ENCODE measurements at places on chromosomes 3 and 15.

- no peak for DNase-seq
Measured at GRCh38 chr3:56459719-56460118, 8.5 kb downstream of the ERC2 start.

- no peak for DNase-seq
Measured at GRCh38 chr15:79834495-79834894, 62.3 kb downstream of the MTHFS start.

DNA sequence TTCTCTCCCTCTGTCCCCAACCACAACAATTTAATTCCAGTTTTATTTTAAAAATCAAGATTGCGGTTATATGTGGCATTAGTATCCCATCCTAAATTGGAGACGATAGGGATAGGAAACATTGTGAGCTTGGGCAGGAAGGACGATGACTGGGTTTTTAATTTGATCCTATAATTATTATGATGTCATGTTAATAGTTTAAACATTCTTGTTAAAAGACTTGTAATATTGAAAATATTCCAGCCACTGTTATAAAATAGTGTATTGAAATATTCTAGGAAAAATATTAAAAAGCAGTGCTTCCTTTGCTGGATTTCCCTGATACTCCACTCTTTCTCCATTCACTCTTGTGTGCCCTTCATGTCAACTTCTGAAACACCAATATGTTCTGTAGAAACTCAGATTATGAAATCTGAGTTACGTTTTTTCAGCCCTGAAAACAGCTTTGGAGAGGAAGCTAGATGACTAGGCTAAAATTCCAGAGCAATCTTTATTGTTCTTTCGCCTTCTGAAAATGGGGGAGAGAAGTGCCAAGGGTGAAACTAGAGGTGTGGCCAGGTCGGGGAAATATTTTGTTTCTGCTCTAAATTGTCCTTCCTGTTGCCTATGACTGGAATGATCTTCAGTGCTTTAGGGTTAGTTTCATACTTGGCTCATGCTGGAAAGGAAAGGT is 46.1 kb upstream of the MAP3K13 start:
- no peak for DNase-seq

DNA sequence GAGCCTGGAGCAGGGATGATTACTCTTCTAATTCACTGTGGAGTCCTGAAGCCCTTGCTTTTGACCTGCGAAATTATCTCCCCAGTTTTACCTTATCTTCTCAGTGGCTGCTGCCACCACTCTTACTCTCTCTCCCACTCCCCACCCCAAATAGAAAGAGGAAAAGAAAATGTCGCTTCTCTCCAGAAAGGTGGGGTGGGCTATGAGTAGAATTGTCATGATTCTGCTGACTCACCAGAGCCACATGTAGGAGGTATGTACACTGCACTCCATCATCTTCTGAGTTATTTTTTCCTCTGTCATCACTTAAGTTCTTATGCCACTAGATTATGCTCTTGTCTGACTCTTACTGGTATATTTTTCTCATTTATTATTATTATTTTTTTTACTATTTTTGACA is 43.9 kb upstream of the TMEM158 start:
- no peak for DNase-seq

DNA sequence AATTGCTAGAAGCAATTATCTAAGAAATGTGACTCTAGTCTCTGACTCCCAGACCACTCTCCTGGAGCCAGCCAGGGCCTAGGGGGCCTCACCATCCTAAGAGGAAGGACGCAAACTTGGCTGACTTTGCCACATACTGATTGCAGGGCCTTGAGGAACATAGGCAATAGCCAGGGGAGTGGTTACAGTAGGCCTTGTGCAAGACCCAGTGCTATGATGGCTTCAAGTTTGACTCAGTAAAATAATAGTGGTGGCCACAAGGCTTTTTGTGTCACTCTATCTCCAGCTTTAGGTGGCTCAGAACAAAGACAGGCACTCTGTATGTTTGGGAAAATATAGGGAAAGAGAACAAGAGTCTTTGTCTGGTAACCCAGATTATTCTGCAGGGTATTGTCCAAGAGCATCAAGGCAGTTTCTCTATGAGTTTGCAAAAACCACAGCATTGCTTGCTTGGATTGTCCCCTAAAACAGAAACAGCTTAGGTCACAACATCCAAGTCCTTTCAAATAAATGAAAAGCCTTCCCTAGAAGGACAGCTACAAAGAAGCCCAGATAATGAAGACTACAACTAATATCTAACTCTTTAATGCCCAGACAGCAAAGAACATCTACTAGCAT is 631.5 kb downstream of the PYDC2 start:
- no peak for DNase-seq

GRCh38 chr3:176951144-176951543 is 246.1 kb downstream of the TBL1XR1 start:
- no peak for DNase-seq

Data from nephron progenitor cell (in vitro differentiated cells).